ENCODE measurements at places on chromosomes 3 and 15. TPM values are rescaled to one million over a fixed set of nuclear protein-coding genes. Genes with fewer than 3 reads are reported as not detected.

GPR27 gene
- total RNA-seq: 1.6 TPM

SATB1 gene
- 471 TPM for total RNA-seq

CCDC71 gene
- 22.2 TPM for total RNA-seq

ROBO1 gene
- total RNA-seq: 2.1 TPM

ATXN7 gene
- total RNA-seq: 58.3 TPM
